Aorta (tissue), 5 donors: ENCODE measurements at places on chromosomes 11 and 22. TPM values are rescaled to one million over a fixed set of nuclear protein-coding genes. Genes with fewer than 3 reads are reported as not detected.

The SYCE3 gene
- total RNA-seq = not detected

The EHF gene
- not detected for total RNA-seq

The TOLLIP gene
- total RNA-seq = 52.1 TPM

The ARRB1 gene
- total RNA-seq = 31.3 TPM

The ADM2 gene
- total RNA-seq = 0.26 TPM

The OR52A1 gene
- not detected for total RNA-seq

The HSPB2 gene
- 18.1 TPM for total RNA-seq

The ART5 gene
- not detected for total RNA-seq

The ZBED5 gene
- total RNA-seq = 48.4 TPM

The DDX25 gene
- total RNA-seq = not detected

The MMP13 gene
- total RNA-seq = not detected
